ENCODE measurements at places on chromosomes 6 and 20.
A peak's percentile ranks its signal among the peaks of the same experiment; 100 is the strongest.

- peak; percentile 33 for DNase-seq
These were observed 60.2 kb downstream of the GCLC start for GRCh38 chr6:53484476-53485280.

- no peak for DNase-seq
These were observed 17.9 kb downstream of the SLC22A2 start for GRCh38 chr6:160240691-160241084.

DNA sequence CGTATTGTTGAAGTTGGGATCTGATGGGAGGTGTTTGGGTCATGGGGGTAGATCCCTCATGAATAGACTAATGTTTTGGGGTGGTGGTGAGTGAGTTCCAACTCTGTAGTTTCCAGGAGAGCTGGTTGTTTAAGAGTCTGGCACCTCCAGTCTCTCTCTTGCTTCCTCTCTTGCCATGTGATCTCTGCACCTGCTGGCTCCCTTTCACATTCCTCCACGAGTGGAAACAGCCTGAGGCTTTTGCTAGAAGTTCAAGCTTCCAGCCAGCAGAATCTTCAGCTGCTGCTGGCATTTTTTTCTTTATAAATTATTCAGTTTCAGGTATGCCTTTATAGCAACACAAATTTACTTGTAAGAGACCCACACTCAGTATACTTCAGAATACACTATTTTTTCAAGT, 1021.6 kb downstream of the EYS start:
- DNase-seq, result no peak

DNA sequence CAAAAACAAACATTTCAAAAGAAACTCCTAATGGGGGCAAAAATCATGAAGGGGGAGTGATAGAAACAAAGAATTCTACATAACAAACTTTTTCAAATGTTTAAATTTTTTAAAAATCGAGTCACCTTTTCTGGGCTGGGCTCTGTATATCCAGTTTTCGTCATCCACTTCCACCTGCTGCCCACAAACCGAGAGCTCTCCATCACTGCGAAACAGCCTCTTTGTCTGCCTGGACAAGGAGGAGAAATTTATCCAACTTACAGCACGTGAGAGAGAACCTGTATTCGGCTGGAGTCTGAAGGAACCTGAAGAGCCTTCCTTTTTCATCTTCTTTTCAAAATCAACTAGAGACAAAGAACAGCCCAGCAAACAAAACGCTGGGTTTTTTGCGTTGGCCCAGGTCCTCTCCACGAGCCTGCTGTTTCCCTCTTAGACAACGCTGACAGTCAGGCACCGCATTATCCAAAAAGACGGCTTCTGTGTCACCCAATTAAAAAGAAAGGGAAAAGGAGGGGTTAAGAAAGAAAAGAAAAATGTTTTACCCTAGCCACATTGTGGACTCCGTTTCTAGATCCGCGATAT, 72.4 kb upstream of the NHSL1 start:
- no peak for DNase-seq

GRCh38 chr20:45852326-45852725, 4.9 kb downstream of the ACOT8 start:
- DNase-seq, result no peak

DNA sequence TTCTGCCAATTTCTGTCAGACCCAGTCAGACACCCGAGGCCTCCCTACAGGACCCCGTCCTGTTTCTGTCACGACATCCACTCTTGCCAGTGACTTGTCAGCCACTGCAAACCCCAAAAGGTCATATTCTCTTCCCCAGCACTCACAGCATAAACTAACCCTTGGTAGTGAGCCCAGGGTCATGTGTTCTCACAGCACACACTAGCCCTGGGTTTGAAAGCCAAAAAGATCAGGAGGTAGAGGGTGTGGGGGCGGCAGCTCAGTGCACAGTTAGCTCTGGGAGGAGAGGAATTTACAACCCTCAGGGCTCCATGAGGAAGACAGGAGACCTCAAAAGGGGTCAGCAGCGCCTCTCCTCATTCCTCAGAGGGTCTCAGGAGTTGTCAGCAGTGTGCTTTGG, 9.9 kb upstream of the SNX9 start:
- DNase-seq, result no peak

- no peak for DNase-seq
These were observed 13.8 kb downstream of the CCN5 start for GRCh38 chr20:44728801-44729443.

DNA sequence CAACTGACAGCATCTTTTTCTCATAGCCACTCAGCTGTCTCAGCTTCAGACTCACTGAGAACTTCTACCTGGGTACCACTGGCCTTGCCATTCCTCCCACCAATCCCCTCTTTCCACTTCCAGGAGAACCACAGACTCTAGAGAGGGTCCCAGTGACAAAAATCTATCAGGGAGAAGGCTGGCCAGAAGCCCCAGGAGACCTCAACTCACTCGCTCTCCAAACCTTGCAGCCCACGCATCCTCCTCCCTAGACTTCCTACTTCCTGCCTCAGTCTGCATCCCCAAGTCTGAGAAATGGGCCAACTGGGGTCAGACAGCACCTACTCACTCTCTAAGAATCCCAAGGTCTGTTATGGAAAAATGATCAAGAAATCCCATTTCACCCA, 1.2 kb downstream of the TMEM239 start:
- no peak for DNase-seq

DNA sequence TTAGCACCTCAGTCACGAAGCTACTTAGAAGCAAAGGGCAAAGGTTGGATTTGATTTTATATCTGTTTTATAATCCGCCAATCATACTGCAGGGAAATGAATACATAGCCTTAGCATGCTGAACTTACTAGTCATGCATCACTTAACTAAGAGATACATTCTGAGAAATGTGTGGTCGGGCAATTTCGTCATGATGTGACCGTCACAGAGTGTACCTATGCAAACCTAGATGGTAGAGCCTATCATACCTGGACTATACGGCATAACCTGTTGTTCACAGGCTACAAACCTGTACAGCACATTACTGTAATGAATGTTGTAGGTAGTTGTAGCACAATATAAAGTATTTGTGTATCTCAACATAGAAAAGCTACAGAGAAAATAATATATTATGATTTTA, 345.2 kb upstream of the RGS17 start:
- no peak for DNase-seq

DNA sequence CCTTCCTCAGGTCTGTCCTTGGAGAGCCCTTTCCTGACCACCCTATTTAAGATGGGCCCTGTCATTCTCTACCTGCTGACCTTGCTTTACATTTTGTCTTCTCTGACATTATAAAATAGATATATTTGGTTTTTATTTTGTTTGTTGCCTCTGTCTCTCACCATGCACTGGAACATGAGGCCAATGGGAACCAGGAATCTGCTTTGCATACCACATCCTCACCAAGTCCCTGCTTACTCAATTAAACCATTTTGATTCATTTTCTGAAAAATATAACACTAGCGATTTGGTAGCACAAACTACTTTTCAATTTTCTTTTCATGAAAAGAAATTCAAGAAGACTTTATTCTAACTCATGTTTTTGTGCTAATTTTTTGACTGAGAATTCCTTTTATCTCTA, 32.8 kb upstream of the POPDC3 start:
- no peak for DNase-seq

DNA sequence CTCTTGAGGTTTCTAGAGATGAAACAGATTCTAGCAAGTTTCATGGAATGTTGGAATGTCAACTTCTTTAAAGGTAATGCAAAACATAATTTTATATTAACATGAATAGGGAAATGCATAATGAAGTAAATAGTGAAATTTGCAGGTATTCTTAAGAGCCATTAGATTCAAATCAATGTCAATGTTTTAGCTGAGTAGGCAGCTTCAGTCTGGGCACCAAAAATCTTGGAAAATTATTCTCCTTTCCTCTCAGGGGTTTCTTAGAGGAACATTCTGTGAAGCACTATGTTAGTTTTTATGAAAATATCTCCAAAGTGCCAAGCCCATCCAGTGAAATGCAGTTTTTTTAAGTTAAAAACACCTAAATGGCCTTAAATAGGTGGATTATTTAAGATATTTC, 300.8 kb downstream of the PAX1 start:
- no peak for DNase-seq

GRCh38 chr6:67888886-67889681, 746.0 kb upstream of the ADGRB3 start:
- DNase-seq, result no peak

GRCh38 chr20:20368418-20369249, 730 bp downstream of the INSM1 start:
- DNase-seq, result no peak

GRCh38 chr6:3269281-3269975, 10.7 kb downstream of the PSMG4 start:
- DNase-seq, result no peak

DNA sequence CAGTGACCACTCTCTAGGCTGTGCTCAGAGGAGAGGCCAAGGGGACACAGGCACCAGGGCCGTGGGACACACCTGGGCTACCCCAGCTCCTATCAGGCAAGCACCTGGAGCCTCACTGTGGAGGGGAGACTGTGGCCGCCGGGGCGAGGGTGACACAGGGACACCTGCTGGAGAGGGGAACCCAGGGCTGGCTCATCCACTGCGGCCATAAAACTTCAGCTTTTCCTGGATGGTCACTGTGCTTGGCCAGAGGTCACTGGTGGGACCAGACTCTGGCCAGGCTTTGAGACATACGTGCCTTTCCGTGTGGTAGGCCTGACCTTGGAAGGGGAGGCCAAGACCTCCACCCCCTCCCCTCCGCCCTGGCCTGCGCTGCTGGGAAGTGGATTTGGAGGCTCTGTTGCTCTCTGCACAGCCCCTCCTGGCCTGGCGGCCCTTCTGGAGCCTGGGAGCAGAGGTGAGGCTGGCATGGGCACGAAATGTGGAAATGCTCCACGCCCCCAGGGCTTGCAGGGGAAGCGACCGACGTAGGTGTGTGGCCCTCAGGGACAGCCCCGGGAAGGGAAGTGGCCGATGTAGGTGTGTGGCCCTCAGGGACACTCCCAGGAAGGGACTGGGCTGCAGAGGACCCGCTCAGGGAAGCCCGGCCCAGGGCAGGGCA, 42.9 kb upstream of the BHLHE23 start:
- no peak for DNase-seq

DNA sequence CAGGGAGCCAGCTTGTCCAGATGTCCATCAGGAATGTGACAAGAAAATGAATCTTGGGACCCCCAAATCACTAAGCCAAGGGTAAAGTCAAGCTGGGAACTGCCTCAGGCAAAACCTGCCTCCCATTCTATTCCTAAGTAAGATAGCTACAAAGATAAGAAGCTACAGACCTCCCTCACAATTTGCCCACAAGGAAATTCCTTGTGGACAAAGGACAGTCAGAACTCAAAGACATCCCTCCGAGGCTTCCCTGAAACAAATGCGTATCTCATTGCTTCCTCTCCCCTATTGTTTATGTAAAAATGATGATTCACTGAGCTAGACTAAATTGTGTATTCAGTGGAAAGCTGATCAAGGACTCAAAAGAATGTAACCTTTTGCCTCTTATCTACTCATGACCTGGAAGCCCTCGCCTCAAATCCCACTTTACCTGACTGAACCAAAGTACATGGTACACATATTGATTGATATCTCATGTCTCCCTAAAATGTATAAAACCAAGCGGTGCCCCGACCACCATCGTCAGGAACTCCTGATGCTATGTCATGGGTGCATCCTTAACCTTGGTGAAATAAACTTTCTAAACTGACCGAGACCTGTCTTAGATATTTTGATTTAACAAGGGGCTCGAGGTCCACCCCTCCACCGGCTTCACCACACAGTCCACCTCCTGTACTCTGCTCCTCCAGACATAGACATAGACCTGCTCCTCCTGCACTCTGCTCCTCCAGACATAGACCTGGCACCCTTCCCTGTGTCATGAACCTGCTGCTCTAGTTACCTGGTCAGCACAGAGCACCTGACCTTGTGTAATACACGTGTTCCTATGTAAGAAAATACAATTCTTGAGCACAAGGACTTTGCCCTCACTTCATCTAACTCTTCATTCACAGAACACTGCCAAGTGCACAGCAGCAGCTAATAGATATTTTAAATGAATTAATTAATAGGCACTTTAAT, 81.4 kb downstream of the WDR27 start:
- DNase-seq, result no peak

DNA sequence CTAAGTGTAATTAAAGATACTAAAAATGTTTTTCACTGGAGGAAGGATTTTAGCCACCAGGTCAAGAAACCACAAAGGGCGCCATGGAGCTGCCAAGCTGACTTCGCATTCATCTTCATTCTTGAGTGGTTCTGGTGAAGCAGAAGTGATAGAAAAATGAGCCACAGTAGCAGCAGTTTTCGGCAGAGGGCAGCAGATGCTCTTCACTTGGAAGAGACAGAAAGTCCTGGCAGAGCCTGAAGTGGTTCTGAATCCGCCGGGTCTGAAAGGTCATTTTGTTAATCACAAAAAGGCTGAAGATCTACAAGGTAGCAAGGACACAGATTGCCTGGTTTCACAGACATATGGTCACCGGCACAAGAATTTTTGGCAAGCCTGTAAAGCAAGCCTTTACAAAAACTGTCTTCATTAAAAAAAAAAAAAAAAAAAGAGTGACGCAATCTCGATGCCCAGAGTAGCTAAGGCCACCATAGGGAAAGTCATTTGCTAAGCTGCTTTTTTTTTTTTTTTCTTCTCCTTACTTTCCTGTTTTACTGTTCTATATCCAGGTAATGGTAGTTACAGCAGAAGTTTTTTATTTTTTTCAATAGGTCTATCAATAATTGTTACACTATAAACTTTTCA, 345.1 kb upstream of the AGPAT4 start:
- DNase-seq, result no peak
